Suprapubic skin (tissue), 4 donors: ENCODE measurements at places on chromosomes 5 and 9. TPM values are rescaled to one million over a fixed set of nuclear protein-coding genes. Genes with fewer than 3 reads are reported as not detected.

GRCh38 chr5:74361406-74362358, 278.8 kb downstream of the ENC1 start:
- no peak for DNase-seq

Gene SURF4
- 112 TPM for total RNA-seq

Gene ZNF618
- total RNA-seq = 2.9 TPM

GRCh38 chr5:152237531-152237930, 167.5 kb downstream of the NMUR2 start:
- DNase-seq = no peak

Gene LNPEP
- 61.7 TPM for total RNA-seq

Gene DDX4
- total RNA-seq = not detected

GRCh38 chr9:15714746-15715145, 161.9 kb downstream of the CCDC171 start:
- DNase-seq = no peak

- no peak for DNase-seq
Observed at GRCh38 chr9:124482431-124483031, 24.7 kb downstream of the NR5A1 start.

Gene STRBP
- 16.6 TPM for total RNA-seq

Gene ARHGAP26
- total RNA-seq = 28.7 TPM

DNA sequence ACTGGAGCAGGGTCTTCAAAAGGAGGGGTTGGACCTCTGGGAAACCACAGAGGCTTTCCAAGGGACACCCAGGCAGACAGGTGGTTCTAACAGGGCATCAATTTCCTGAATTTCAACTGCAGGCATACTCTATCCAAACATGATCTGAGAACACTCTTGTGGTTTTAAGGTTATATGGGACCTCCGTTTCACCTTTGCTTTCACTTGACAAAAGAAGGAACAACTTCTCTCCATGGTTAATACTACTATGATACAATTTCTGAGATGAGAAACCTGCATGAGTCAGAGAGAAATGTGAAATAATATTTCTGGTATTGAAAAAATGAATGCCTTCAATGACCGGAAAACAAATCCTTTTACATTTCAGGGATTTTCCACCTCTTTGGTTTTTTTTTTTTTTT, 28.0 kb upstream of the ERAP1 start:
- no peak for DNase-seq

Gene CLIC3
- total RNA-seq = 20.6 TPM

- DNase-seq = no peak
Observed at GRCh38 chr5:122219436-122220166, 90.3 kb downstream of the ZNF474 start.

GRCh38 chr5:21774281-21774680, 1078.9 kb downstream of the CDH12 start:
- DNase-seq = no peak

GRCh38 chr5:42772265-42772993, 15.8 kb downstream of the CCDC152 start:
- no peak for DNase-seq

Gene NIM1K
- 0.45 TPM for total RNA-seq

Gene TAS2R1
- total RNA-seq = not detected

GRCh38 chr5:126067404-126067803, 355.8 kb upstream of the GRAMD2B start:
- no peak for DNase-seq

DNA sequence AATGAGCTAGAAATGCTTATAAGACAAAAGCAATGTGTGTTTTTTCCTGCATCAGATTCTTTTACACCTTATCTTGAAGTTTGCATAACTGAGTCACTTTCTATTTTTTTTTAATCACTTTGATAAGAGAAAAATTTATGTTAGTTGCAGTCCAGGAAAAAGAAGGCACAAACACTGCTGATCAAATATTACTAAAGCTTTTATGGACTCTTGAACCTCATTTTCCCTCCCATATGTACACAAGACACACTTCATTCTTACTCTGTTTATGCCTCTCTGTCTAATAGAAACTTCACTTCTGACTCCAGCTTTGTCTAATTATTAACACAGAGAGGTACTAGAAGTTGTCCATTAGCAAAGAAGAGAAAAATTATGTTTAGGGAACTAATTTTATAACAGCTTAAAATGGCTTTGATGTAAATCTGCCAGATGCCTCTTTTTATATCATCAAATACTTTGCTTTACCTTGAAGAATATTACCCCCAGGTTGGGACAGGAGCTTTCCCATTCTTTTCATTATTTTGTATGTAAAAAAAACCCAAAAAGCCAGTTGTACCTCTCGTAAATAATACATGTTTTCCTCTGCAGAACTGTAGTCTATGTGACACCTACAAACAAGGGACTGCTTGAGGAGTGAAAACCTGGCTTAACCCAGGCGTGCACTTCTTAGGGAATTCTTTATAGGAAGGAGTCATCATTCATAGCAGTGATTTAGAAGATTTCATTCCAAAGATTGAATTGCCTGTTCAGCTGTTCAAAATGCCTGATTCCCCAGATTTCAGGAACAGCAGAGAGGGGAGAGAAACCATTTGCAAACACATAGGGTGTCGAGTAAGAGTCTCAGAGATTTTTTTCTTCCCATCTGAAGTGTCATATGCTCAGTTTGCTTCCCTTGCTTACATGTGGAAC, 72.6 kb downstream of the DAPK1 start:
- no peak for DNase-seq

DNA sequence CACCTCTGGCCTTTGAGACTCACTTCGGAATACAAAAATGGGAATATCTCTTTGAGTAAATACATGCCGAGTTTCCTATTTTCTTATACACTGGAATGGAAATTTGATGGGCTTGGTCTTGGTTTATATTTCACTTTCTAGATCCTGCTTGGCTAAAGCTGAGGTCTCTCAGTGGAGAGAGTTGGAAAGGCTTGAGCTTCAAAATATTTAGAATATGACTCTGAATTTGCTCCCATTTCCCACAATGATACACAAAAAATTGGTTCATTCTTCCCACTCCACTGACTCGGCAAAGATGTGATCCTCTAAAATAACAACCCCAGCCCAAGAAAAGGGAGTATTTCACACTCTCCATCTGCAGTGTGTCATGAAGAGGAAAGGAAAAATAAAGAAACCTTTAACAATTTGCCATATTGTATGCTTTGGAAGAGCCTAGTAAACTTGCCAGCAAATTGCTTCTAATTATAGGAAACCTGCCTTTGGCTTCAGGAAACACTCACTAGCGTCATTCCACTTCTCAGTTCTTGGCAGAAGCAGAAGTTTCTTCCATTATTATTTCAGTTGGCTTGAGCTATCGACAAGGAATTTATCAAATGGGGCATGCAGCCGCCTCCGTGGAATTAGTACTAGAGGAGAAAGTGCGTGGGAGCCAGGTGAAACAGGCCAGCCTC, 302.9 kb downstream of the NSG2 start:
- no peak for DNase-seq

- no peak for DNase-seq
Observed at GRCh38 chr9:68819065-68819464, 114.0 kb downstream of the PIP5K1B start.

Gene CAMK4
- 0.21 TPM for total RNA-seq

- no peak for DNase-seq
Observed at GRCh38 chr5:52999344-52999949, 10.3 kb downstream of the ITGA2 start.

DNA sequence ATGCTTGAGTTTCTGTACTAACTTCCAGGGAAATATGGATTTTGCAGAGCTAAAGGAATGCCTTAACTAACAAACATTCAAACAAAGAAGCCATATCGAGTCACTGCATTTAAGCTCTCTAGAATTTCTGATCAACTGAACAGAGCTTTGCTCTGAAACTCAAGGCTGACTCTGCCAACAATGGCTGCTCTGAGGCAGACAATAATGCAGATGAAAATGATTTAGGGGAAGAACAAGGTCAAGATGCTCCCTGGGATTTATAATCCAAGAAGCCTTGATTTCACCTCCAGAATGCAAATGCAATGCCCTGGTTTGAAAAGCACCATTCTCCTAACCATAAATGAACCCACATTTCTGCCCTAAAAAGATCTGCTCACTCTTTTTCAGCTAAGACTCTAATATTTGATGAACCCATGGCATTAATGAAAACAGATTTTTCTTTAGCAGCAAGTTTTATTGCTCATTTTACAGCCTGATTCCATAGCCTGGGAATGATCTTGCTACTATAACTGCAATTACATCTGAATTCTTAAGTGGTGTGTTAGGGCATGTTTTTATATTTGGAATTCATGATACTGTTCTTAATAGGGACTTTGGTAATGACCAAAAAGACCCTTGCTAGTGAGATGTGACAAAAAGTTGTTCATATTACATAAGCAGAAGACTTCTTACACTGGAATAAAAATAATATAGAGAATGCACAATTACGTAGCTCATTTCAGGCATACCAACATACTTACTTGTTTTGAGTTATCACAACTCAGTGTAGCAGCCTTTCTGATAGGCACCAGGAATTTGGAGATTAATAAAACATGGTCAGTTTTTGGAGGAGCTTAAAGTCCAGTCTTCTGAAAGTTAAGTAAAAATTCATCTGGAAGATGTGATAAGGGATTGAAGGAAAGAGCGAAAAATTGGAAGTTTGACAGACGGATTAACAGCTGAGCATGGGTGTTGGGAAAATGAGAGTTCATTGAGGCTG, 169.4 kb downstream of the TRPM3 start:
- DNase-seq = no peak

DNA sequence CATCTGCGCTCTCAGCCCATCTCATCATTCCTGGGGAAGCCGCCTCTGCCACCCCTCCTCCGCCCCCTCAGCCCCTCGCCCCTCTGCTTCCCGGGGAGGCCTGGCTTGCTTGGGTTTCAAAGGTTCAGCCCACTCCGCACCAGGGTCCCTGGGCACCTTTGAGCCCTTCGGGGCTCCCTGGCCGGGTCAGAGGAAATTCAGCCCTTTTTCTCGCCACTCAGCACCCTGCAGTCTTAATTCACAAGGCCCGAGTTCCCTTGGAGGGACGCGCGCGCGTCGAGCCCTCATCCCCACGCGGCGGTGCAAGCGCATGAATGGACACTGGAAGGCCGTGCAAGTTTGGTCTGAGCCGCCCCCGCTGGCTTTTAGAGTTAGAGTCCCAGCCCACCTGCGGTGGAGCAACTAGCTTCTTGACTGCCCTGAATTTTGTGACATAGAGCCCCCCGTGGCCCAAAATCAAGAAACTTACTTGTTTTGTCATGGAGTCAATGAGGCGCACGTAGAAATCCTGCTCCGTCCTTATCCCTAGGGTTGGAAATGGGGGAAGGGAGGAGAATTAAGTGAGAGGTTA, 4.5 kb downstream of the EBF1 start:
- no peak for DNase-seq

Gene PHAX
- total RNA-seq = 37.1 TPM

DNA sequence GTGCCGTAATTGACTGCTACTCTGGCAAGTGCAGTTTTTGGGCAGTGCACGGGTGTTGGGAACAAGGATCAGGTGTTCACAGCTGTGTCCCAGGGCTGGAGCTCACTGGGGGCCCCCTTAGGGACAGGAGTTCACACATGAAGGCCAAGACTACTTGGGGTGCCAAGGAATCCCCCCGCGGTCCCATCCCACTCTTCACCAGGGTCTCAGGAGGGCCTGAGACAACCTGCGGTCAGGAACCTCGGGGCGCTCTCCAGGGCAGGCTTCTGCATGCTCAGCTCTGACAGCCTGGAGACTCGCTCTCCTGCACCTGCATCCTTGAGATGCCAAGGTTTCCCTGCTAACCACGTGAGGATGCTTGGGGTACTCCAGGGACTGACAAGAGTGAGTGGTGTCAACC, 2.3 kb upstream of the MAN1B1 start:
- no peak for DNase-seq

DNA sequence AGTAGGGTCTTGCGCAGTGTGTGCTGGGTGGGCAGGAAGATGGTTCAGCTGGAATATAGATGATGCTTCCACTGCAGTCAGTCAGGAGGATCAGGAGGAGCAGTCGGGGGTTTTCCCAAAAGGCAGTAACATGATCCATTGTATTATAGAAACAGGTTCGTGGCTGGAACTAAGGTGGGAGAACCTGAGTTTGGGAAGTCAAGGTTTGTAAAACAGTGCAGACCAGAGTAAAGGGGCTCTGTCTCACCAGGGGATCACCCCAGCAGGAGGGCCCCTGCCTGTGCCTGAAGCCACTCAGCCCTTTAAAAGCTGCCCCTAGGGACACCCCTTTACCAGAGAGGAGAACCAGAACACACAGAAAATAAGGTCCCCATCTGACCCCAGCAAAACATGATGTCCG, 213.4 kb downstream of the AUH start:
- no peak for DNase-seq

- no peak for DNase-seq
Observed at GRCh38 chr9:503326-503725, 288.7 kb downstream of the DOCK8 start.

DNA sequence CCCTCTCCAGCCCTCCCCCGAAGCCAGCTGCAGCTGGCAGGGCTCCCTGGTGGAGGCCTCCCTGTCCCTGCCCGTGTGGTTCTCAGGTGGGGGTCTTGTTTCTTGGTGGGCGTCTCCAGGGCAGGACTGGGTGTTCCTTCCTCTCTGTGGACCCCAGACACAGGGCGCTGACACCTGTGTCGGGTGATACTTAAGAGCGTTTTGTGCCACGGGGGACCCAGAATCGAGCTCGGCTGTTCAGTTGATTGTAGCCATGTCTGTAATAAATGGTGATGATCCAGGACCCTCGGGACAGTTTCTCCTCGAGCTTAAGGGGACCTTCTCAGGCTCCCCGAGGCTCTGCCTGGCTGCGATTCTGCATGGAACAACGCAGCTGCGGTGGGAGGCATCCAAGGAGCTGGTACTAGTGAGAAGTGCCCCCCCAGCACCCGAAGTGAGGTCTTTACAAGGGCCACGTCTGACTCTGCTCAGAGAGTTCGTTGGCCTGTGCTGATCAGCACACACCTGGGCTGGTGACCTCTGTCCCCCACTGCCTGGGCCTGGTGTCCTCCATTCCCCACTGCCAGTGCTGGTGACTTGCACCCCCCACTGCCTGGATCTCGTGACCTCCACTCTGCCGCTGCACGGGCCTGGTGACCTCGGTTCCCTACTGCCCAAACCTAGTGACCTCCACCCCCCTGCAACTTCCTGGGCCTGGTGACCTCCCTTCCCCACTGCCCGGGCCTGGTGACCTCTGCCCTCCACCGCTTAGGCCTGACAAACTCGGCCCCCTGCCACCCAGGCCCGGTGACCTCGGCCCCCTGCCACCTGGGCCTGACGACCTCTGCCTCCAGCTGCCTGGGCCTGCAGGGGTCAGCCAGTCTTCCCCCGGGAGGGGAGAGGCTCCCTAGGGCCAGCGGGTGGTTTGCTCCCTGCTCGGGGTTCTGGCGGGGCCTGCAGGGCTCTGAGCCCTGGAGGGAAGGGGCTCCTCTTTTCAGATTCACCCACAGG, 36.0 kb downstream of the NDUFS6 start:
- DNase-seq = no peak

DNA sequence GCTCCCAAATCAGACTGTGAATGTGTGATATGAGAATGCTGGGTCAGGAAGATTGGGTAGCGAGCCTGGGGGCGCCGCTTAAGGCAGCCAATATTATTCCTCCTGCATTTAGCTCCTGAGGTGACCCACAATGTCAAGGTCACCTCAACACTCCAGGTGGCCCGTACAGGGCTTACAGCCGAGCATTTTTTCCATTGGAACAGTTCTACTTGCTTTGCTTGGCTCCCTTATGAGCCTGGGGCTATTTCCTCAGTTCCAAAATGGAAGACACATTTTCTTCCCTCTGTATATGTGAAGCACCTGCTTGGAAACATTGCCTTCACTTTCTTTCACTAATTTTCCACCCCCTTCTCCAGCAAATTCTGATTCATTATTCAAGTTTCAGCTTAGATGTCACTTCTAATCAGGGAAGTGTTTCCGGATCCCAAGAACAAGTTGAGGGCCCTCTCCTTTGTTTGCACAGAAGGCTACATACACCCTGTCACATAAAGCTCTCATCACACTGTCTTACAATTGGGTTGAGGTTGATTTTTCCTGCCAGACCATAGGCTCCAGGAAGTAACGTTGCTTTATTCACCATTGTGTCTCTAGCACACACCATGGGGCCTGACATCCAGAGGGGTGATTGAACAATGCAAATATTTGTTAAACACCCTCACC, 330.2 kb downstream of the PIK3R1 start:
- DNase-seq = no peak
